Posterior vena cava (tissue), 2 donors: ENCODE measurements at places on chromosomes 1 and 21.

DNA sequence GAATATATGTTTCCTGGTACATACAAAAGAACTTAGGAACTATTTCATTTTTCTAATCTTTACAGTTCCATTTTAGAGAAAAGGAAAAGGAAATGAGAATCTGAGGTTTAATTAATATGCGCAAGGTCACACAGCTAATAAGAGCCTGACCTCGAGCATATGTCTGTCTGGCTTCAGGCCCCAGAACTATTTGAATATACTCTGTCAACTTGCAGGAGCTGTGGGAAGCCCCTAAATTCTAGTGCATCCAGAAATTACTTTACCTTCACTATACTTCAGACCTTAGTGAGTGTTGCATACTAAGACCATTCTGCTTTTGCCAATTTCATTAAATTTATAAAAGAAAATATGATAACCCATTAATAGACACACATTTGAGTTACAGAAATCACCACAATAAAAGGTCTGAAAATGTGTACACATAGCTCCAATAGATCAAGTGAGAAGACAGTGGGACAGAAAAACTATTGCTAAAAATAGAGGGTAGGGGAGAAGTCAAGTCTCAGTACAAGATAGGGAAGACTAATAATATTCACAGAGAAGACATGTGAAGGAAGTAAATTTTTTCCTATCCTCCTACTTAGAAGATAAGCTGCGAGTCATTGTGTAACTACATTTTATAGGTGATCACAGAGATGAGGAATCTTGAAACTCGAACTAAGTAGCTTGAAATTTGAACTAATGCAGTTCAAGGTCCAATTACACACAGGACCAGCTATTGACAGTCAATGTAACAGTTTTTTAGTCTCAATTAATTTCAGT, 3.8 kb downstream of the RGS13 start:
- no peak for DNase-seq

- peak; percentile 96 for DNase-seq
These were observed 21.0 kb downstream of the H3-3A start for GRCh38 chr1:226083302-226084101.

- DNase-seq, result no peak
These were observed 8.3 kb upstream of the NVL start for GRCh38 chr1:224338150-224338838.

- no peak for DNase-seq
These were observed 106.6 kb upstream of the SPAG17 start for GRCh38 chr1:118291661-118292060.

GRCh38 chr1:186494832-186495271, 33.9 kb upstream of the PDC start:
- no peak for DNase-seq

DNA sequence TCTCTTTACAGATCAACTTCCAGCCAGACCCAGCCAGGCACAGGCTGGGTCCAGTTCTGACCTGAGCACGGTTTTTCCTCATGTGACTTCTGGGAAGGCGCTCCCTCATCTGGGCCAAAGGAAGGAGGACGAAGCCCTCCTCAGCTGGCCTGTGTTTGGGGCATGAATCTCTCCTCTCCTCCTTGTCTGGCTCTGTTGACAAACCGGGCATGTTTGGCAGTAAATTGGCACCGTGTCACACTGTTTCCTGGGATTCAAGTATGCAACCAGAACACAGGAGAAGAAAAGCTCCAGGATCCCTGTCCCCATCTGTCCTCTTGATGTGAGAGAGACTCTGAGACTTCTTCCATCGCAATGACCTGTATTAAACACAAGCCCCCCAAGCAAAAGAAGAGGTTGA, 18.3 kb downstream of the NECAP2 start:
- DNase-seq, result no peak

DNA sequence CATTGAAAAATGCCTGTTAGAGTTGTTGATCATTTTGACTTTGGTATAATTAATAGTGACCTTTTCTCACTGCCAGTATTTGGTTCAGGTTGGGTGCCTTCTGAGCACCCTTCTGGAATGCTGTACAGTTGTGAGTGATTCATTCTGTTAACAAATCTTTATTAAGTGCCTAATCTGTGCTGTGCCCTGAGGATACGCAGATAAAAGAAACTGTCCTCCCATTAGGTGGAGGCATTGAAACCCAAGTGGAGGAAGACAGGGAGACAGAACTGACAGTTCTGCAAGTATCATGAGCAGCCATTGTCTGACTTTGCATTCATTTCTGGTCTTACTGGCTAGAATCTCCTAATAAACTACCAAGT, 76.1 kb upstream of the ZNF326 start:
- no peak for DNase-seq

GRCh38 chr1:161738627-161739287, 10.8 kb upstream of the DUSP12 start:
- DNase-seq, result no peak

DNA sequence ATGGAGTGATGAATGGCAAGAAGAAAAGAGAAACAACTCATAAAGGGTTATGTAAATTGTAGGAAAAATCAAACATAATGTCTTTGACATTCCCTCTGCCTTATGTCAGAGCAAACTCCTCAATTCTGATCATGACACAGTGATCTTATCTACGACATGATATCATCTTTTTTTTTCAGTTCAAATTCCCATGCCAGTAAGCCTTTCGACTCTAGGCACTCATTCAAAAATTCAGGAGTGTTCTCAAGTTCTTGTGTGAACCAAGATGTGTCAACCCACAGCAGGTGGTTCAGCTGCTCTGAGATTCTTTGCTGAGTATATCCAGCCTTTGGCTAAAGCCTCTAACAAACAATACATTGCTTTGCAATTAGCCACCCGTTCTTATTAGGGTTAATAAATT, 97.1 kb upstream of the ESRRG start:
- no peak for DNase-seq

- no peak for DNase-seq
These were observed 54.6 kb downstream of the F3 start for GRCh38 chr1:94486990-94487389.

GRCh38 chr1:209618756-209619420, 33.3 kb downstream of the LAMB3 start:
- no peak for DNase-seq

DNA sequence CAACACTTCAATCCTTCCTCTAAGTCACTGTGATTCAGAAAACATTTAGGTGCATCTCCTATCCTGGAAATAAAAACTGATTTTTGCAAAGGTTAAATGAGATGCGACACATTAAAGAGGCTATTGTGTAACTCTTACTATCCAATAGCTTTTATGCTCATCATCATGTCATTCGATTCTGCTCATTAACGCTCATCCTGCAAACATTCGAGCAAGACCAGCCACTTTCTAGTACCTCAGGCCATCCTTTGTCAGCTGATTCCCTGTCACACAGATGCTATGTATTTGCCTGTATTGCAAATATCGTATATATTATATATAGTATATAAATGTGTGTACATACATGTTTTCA, 131.6 kb downstream of the TLR5 start:
- DNase-seq, result no peak

DNA sequence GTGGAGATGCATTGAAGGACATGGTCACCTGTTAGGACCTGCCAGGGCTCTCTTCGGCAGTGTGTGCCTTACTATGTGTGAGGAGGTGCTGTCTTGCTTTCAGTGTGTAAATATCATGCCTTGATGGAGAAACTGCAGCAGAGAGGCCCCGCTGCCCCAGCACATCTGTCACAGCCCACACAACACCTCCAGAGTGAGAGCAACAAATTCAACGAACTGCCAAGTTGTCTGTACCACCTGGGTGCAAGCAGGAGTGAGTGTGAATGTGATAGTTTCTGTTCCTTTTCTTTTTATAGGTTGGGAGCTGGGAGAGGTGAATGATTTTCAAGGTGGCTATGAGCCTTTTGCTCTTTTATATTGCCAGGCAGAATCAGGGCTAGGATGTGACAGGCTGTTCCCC, 114.6 kb upstream of the KIAA0040 start:
- DNase-seq, result no peak

DNA sequence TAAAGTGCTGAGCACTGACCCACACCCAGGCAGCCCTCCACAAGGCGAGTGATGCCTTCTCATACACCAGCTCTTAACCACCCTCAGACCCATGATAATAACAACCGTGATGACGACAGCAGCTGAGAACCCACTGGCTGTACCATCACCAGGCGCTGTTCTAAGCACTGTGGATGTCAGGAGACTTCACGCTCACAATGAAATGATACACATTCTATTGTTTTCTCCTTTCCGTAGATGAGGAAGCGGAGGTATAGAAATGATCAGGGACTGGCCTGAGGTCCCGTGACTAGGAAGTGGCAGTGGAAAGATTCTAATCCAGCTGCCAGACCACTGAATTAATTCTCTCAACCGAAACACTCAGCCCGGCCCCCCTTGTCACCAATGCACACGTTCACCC, 32.6 kb downstream of the SDC3 start:
- DNase-seq, result no peak

- DNase-seq, result no peak
These were observed 614.3 kb downstream of the NCAM2 start for GRCh38 chr21:21612466-21612865.

DNA sequence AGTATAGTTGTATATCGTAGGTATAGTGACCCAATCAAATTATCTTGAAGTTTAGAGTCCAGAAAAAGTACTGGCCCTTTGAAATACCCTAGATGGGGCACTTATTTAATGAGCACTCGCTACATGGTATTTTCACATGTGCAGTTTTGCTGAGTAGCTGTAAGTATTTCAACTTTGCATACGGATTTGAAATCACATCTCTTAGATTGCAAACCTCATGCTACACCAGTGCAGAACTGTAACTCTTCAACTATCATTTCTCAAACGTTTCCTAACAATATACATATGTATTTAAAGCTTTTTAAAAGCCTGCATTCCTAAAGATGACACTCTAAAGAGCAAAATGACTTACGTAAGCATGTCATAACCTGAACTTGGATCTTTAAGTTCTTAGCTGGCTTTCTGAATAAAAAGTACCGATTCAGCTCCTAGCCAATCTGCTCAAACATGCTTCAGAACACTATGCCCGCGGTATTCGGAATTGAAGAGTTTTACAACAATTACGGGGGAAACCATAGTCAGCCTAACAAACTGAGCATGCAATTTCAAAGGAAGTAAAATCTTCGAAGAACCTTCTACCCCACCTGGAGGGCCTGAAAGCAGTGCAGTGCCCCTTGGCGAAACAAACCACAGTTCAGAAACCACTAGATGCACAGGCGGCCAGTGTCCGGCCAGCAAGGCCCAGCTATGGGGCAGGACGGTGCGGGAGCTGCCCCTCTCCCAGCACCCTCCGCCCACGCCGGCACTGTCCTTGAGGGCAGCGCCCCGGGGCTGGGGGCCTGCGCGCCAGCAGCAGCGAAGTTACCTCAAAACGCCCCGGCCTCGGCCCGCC, 863 bp downstream of the FH start:
- DNase-seq, result no peak

DNA sequence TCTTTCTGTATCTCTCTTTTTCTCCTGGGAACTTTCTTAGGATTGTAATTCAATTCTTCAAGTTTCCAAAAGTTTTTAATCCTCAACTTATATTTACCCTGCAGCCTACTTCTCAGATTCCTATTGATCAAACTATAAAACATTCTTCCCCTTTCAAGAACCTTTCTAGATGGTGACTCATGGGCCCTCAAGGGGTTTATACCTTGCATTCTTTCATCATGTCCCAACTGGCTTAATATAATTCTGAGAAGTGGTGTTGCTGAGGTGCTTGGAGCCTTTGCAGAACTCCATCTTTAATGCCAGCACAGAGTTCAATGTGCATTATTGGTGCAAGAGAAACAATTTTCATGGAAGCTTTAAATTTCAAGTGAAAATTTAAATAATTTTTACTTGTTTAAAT, 273.4 kb downstream of the VAV3 start:
- no peak for DNase-seq

DNA sequence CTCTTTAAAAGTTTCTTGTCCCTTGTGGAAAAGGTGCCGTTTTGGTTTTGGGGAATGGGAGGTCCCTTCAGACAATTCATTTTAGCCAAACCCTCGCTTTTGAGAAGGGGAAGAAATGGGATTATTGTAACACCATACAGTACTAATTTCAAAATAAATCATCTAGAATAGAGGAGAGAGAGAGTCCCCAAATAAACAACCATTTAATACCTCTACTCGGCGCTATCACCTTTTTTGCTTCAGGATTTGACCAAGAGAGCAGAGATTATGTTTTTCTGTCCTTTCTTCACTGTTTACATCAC, 770 bp upstream of the RC3H1 start:
- DNase-seq, result no peak

- DNase-seq, result no peak
These were observed 47.6 kb downstream of the TNFSF18 start for GRCh38 chr1:173002891-173003838.

GRCh38 chr21:44603109-44603875, 2.9 kb downstream of the KRTAP10-7 start:
- peak; percentile 37 for DNase-seq

GRCh38 chr1:210234329-210234757, 1.7 kb downstream of the SERTAD4 start:
- no peak for DNase-seq

DNA sequence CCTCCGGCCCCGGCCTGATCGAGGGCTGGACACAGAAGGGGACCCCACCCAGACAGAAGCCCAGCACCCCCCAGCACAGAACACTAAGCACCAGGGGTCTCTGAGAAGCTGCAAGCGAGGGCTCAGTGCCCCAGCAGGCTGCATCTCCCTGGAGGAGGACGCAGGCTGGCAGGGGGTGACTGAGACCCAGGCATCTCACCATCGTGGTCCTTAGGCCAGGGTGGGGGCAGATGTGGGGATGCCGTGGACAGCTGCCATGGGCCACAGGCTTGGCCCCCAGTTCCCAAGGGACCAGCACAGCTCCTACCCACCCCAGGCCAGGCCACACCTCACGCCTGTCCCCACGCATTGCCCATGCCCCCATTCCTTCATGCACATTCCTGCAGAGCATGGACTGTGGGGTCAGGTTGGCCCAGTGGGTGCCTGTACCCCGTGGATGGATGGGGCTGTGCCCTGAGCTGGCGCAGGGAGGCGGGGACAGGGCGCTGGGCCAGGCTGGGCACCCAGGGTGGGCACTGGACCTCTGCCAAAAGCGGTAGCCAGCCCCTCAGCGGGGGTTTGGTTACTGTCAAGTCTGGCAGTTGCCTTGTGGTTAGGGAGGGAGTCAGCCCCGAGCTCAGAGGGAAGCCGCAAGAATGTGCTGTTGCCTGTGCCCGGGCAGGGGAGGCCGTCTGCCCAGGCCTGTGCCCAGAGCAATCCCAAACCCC, 61.5 kb downstream of the ARHGEF16 start:
- DNase-seq, result no peak

- DNase-seq, result no peak
These were observed 61.9 kb downstream of the DNTTIP2 start for GRCh38 chr1:93816970-93817678.

- no peak for DNase-seq
These were observed 71.0 kb downstream of the SH3GLB1 start for GRCh38 chr1:86775395-86775794.
